ENCODE measurements at places on chromosomes 11 and 22.

DNA sequence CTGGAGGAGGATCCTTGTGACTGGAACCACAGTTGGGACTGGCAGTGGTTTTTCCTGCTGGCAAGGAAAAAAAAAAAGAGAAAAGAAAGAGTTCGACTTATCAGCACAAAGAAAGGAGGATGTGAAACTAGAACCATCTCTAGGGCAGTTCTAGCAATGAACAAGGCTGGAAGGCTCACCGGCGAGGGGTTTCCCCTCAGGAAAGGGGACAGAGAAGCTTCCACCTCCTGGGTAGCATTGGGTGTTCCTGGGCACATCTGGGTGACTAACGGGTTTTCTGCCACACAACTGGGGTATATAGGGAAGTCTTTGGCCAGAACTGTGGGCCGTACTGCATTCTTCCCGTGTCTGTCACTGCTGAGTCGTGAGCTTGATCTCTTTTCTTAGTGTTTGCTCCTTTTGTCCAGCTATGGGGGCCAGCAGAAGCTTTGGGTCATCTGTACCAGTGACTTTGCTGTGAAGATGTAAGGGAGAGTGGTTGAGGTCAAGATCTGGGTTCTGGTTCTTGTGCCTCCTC, 109.4 kb upstream of the OR4B1 start:
- H3K4me1 ChIP-seq, result no peaks in the 10 kb centered on the region
- no peak overlapping the region for H3K4me3 ChIP-seq
- no peaks in the 10 kb centered on the region for H3K27me3 ChIP-seq
- DNase-seq, result no peak

DNA sequence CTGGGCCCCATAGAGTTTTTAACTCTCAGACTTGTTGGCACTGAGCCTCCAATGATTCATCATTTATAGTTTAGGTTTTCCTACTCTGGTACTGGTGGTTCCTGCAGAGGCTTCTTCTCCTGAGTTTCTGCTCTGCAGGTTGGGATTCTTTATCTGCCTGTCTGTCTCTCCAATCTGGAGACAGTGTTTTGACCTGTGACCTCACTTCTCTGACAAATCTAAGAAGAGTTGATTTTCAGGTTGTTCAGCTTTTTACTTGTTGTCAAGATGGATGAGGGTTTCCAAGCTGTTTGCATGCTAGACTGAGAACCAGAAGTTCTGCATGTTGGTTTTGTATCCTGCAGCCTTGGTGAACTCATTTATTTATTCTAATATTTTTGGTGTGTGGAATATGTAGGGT, 63.9 kb downstream of the JAM3 start:
- no peak overlapping the region for H3K27ac ChIP-seq
- no peaks in the 10 kb centered on the region for H3K27me3 ChIP-seq
- no peaks in the 10 kb centered on the region for H3K36me3 ChIP-seq
- H3K4me1 ChIP-seq, result no peaks in the 10 kb centered on the region
- no peak overlapping the region for H3K4me3 ChIP-seq
- no peak for DNase-seq

DNA sequence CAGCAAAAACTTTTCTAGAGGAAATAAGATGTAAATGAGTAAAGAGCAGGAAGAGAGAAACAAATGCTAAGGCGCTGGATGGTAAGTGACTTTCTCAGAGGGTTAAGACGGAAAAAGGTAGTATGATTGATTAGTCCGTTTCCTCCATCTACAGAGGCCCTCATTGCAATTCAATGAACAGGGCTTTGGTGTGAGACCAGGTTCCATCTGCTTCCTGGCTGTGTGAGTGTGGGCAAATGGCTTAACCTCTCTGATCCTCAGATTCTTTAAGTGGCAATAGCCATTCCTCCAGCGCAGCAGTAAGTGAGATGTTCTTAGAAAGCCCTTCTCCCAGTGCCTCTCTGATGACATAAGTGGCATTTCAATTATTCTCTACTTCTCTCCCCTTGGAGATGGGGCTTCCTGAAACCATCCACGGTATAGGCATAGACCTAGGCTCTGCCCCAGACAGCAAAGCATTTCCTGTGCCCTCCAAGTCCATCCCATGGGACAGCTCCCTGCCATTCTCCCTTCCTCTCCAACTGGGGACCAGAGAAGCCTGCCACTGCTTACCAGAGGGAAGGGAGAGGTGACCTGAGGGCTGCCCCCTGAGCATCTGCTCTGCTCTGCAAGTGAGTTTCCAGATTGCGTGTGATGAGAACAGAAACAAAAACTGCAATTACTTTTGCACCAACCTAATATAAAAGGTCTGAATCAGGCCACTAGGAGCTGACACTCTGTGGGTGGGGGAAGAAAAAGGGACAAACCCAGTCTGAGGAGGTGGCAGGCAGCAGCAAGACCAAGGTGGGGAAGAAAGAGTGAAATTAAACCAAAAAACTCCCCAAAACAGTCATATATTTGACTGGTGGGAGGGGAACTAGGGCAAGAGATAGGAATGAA, 12.7 kb upstream of the CD44 start:
- no peaks in the 10 kb centered on the region for H3K4me1 ChIP-seq
- no peaks in the 10 kb centered on the region for H3K27me3 ChIP-seq
- no peak for DNase-seq
- H3K4me3 ChIP-seq, result no peak overlapping the region
- no peak overlapping the region for H3K27ac ChIP-seq
- no peaks in the 10 kb centered on the region for H3K36me3 ChIP-seq

DNA sequence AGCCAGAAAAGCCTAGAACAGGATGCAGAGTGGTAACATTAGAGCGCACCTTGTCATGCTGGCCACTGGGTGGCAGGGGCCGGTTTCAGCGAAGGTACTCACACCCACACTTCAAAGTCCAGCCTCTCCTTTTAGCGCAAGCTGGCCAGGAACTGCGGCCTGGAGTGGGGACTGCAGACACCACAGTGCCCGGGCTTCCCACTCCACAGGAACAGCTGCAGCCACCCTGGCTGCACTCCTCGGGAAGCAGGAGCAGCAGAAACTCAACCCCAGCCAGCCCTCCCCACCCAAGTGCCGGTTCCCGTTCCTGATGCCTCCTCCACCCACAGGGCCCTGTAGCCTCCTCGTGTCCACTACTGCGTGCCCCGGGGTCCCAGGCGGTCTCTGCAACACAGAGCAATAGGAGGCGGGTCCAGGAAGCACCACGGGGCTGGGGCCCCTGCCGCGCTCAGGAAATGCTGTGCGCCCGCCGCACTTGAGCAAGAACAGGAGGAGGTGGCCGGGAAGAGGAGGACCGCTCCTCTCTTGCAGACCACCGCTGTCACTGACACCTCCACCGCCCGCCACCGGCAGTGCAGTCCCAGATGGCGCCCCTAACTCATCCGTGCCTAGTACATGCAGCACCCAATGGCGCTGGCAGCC, 2.2 kb downstream of the RFPL2 start:
- H3K4me3 ChIP-seq, result peak overlapping the region; percentile 61
- H3K27me3 ChIP-seq, result peaks cover 38% of the 10 kb centered on the region
- H3K27ac ChIP-seq, result no peak overlapping the region
- peaks cover 16% of the 10 kb centered on the region for H3K4me1 ChIP-seq
- no peaks in the 10 kb centered on the region for H3K36me3 ChIP-seq
- no peak for DNase-seq

- H3K27ac ChIP-seq, result no peak overlapping the region
- H3K27me3 ChIP-seq, result no peaks in the 10 kb centered on the region
- no peak overlapping the region for H3K4me3 ChIP-seq
- no peak for DNase-seq
- peaks cover 6% of the 10 kb centered on the region for H3K4me1 ChIP-seq
Measured at GRCh38 chr11:31487848-31488247, 21.6 kb downstream of the IMMP1L start.

- no peaks in the 10 kb centered on the region for H3K27me3 ChIP-seq
- peaks cover 10% of the 10 kb centered on the region for H3K4me1 ChIP-seq
- no peak overlapping the region for H3K4me3 ChIP-seq
- no peaks in the 10 kb centered on the region for H3K36me3 ChIP-seq
Measured at GRCh38 chr22:33986167-33986771, 66.0 kb upstream of the LARGE1 start.

- H3K36me3 ChIP-seq, result no peaks in the 10 kb centered on the region
- H3K27me3 ChIP-seq, result no peaks in the 10 kb centered on the region
- H3K27ac ChIP-seq, result no peak overlapping the region
- H3K4me1 ChIP-seq, result no peaks in the 10 kb centered on the region
Measured at GRCh38 chr22:46614025-46614931, 5.9 kb upstream of the GRAMD4 start.

DNA sequence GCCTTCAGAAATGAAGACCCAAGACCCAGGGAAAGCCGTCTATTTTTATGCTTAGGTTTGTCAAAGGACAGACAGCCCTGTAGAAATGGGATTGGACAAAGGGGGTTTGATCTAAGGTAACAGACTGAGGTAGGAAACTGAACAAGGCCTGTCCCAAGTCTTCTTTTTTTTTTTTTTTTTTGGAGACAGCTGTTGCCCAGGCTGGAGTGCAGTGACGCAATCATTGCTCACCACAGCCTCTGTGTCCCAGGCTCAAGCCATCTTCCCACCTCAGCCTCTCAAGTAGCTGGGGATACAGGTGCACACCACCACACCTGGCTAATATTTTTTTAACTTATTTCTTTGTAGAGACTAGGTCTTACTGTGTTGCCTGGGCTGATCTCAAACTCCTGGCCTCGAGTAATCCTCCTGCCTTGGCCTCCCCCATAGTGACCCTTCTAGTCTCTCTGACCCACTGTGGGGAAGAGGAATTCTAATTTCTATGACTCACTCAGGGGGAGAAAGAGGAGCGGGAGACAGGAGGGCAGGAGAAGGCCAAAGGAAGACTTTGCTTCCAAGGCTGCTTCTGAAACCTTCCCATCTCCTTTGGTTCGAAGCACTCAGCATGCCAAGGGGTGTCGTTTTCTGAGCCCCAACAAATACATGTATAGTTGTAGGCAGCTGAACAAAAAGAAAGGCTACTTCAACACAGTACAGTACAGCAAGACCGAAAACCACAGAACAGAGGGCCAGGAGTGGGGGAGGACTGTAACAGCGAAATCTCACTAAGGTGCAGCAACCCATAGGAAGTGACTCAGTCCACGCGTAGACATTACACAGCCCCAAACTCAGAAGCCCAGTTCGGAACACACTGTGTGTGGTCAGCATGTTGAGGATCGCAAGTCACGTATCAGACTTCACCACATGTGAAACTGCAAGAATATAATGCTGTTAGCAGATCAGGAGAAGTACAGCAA, 872 bp downstream of the TMA7B start:
- H3K4me1 ChIP-seq, result no peaks in the 10 kb centered on the region
- H3K36me3 ChIP-seq, result no peaks in the 10 kb centered on the region
- H3K27ac ChIP-seq, result no peak overlapping the region
- H3K27me3 ChIP-seq, result peaks cover 7% of the 10 kb centered on the region

DNA sequence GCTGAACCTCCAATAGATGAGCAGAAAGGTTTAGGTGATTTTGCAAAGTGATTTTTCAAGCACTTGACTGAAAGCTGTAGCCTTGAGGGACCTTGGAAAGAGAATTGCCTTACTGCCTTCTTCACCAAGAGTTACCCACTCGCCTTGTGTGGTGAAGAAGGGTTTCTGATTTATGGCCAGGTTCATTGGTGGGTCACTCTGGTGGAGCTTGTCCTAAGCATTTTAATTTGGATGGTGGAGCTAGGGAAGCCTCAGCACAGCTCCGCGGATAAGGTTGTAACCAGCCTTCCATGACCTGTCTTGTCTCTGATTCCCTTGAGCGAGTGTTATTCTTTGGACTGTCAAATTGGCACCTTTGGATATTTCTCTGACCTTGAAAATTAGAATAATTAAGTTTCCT, 226.4 kb downstream of the FAT3 start:
- no peak overlapping the region for H3K4me3 ChIP-seq
- no peak overlapping the region for H3K27ac ChIP-seq
- DNase-seq, result no peak
- H3K4me1 ChIP-seq, result peaks cover 15% of the 10 kb centered on the region
- no peaks in the 10 kb centered on the region for H3K36me3 ChIP-seq

GRCh38 chr22:30893434-30894370, 74.9 kb downstream of the MORC2 start:
- no peak overlapping the region for H3K27ac ChIP-seq
- H3K4me3 ChIP-seq, result no peak overlapping the region
- H3K36me3 ChIP-seq, result peaks cover 9% of the 10 kb centered on the region

- no peak overlapping the region for H3K27ac ChIP-seq
- no peak for DNase-seq
- no peak overlapping the region for H3K4me3 ChIP-seq
- no peaks in the 10 kb centered on the region for H3K4me1 ChIP-seq
- no peaks in the 10 kb centered on the region for H3K27me3 ChIP-seq
- H3K36me3 ChIP-seq, result no peaks in the 10 kb centered on the region
Measured at GRCh38 chr11:92390783-92391182, 166.2 kb downstream of the FAT3 start.

DNA sequence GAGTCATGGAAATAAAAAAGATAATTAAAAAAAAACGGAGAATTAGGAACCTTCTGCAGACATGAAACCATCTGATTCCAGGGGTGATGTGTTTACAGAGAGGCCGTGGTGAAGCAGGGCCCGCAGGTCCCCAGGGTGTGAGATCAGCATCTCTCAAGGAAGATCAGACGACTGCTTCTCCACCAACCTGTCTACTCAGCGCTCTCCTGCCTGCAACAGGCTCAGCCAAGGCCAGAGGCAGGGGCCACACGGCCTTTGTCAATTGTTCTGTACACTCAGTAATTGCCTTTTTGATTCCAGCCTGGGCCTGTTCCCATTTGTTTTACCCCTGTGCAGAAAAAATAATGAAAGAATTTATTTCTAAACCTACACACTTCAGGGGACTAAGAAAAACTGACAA, 124.6 kb downstream of the NXPE2 start:
- H3K4me3 ChIP-seq, result no peak overlapping the region
- no peak for DNase-seq

GRCh38 chr11:46369458-46370152, 11.9 kb upstream of the MDK start:
- no peaks in the 10 kb centered on the region for H3K27me3 ChIP-seq
- H3K27ac ChIP-seq, result 0 out of 2 replicates have a peak overlapping the region, but pooled peaks have one; percentile 1
- H3K36me3 ChIP-seq, result peaks cover 5% of the 10 kb centered on the region
- peak; percentile 86 for DNase-seq

- H3K27me3 ChIP-seq, result no peaks in the 10 kb centered on the region
- H3K36me3 ChIP-seq, result no peaks in the 10 kb centered on the region
- DNase-seq, result no peak
- H3K4me1 ChIP-seq, result no peaks in the 10 kb centered on the region
Measured at GRCh38 chr11:31214372-31214771, 155.2 kb downstream of the DCDC1 start.

DNA sequence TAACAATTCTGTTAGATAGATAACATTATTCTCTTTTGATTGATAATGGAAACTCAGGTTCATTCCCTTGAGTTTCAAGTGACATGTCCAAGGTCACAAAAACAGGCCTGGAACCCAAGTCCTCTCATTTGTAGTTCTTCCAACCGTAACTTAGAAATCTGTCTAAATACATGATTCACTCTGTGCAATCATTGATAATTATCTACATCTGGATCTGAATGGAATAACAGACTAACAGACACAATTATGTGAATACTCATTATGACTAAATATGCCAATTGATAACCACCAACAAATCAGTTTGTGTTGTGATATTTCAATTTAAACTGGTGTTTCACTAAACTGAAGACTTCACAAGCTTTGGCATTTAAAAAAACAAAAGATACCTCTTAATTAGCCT, 71.0 kb downstream of the RBFOX2 start:
- no peaks in the 10 kb centered on the region for H3K36me3 ChIP-seq
- H3K4me1 ChIP-seq, result peaks cover 2% of the 10 kb centered on the region
- H3K27me3 ChIP-seq, result no peaks in the 10 kb centered on the region

Measured in H1 (cell line).